ENCODE measurements at places on chromosomes 7 and 10.

- no peak for DNase-seq
Measured at GRCh38 chr10:69055241-69055640, 32.7 kb upstream of the SRGN start.

DNA sequence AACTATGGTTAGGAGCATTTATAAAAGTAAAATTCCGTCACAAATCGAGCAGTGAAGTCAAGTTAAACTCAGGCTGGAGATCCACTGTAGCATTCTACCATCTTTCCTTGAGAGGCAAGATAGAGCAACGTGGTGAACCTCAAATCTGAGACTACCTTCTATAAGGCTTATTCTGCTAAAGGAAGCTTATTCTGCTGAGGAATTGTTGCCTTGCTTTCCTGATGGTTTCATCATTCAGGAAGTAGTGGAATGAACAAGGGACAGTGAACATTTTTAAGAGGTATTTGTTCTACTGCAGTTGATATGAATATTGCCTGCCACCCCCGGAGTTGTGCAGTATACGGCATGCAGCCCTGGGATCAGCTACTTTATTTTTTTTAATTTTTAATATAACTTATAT, 170.8 kb downstream of the VPS50 start:
- DNase-seq, result no peak

GRCh38 chr10:87608756-87609155, 50.9 kb upstream of the PAPSS2 start:
- no peak for DNase-seq

- no peak for DNase-seq
Measured at GRCh38 chr7:117322741-117323304, at the start of gene WNT2. WNT2 (minus strand) TSS chr7:117323058; CDS start chr7:117322989, 69 bp downstream.

GRCh38 chr7:115637128-115637527, 393.4 kb downstream of the TFEC start:
- DNase-seq, result no peak

DNA sequence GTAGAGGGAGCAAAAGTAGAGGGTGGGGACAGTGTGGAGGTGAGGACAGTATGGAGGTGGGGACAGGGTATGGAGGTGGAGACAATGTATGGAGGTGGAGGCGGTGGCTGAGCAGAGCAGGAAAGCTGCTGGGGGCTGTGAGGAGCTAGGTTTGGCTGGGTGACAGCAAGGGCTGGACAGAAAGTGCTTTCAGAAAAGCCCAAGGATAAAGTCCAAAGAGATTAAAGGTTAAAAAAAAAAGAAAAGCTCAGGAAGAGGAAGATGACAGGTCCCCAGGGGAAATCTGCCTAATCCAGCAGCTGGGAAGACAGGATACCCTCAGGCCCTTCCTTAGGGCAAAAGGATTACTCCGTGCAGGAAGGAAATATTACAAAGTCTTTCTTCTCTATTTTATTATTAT, 32.1 kb upstream of the PFKFB3 start:
- no peak for DNase-seq

GRCh38 chr10:60282771-60283353, 106.8 kb downstream of the ANK3 start:
- DNase-seq, result peak; percentile 45

- peak; percentile 40 for DNase-seq
Measured at GRCh38 chr10:98340261-98340939, 72.4 kb upstream of the LOXL4 start.

- no peak for DNase-seq
Measured at GRCh38 chr7:151934584-151934983, 21.7 kb upstream of the GALNTL5 start.

DNA sequence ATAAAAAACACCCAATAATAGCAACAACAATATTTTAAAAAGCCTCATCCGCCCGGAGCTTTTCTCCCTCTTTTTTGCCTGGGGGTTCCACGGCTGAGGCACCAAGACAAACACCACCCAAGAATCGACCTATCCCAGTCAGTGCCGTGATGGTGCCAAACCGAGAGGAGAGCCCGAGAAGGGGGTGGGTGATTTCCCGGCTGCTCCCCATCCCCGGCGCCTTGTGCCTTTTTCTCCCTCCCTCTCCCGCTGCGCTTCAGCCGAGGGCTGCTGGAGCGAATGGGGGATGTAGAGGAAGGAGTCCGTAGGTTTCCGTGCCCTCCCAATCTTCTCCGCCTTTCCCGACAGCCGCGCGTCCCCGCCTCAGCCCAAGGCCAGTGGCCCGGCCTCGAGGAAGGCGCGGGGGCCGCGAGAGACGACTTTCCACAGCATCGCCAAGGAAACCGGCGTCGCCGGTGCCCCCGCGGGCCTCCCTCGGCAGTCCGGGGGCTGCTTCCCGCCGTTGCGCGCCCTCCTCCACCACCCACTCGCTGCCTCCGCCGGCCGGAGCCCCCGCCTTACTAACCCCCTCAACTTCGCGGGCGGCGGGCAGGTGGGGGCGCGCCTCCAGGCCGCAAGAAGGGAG, 1.3 kb downstream of the EGR2 start:
- DNase-seq, result peak; percentile 23

GRCh38 chr10:115214829-115215228, 121.7 kb downstream of the ATRNL1 start:
- DNase-seq, result no peak

GRCh38 chr10:101052285-101052684, 9.5 kb upstream of the KAZALD1 start:
- DNase-seq, result peak; percentile 65

DNA sequence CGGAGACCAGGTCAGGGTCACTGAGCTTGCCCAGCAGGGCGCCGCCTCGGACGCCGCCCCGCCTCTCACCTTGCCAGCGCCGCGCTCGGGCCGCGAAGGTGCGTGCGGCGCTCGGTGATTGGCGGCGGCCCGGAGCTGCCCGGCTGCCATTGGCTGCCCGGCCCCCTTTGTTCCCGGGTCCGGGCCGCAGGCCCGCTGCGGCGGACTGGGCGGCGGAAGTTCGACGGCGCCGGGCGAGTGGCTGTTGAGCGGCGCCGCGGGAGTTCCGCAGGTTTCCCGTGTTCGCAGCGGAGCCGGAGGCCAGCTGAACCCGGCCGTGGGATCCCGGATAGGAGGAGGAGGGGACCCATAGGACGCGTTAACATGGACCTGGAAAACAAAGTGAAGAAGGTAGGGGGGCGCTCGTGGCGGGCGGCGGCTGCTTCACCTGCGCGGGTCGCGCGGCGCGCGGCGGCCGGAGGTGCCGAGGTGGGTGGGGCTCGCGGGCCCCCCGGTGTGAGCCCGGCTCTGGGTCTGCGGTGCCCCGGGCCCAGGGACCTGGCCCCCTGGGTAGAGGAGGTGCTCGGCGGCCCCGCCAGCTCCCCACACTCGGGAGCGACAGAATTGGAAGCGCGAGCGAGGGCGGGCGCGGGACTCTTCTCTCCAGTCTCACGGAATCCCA, at the start of gene TES:
TES (plus strand) TSS at position 195 of the 661 bp plus-strand sequence; CDS start at position 364, 169 bp downstream.
- DNase-seq, result peak; percentile 83

DNA sequence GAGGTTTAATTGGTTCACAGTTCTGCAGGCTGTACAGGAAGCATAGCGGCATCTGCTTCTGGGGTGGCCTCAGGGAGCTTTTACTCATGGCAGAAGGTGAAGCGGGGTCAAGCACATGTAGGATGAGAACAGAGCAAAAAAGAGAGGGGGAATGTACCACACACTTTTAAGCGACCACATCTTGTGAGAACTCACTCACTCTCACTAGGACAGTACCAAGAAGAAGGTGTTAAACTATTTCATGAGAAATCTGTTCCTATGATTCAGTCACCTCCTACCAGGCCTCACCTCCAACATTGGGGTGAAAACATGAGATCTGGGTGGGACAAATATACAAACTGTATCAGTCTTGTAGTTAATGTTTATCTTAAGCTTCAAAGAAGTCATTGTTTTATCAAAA, 174.7 kb downstream of the GNAI1 start:
- no peak for DNase-seq

GRCh38 chr7:29914180-29914579, 75.4 kb downstream of the SCRN1 start:
- no peak for DNase-seq

GRCh38 chr10:122085423-122085911, 96.5 kb downstream of the TACC2 start:
- DNase-seq, result no peak

GRCh38 chr7:31850601-31851000, 163.6 kb downstream of the PPP1R17 start:
- no peak for DNase-seq

GRCh38 chr10:62127975-62128374, 140.7 kb downstream of the RTKN2 start:
- DNase-seq, result no peak

DNA sequence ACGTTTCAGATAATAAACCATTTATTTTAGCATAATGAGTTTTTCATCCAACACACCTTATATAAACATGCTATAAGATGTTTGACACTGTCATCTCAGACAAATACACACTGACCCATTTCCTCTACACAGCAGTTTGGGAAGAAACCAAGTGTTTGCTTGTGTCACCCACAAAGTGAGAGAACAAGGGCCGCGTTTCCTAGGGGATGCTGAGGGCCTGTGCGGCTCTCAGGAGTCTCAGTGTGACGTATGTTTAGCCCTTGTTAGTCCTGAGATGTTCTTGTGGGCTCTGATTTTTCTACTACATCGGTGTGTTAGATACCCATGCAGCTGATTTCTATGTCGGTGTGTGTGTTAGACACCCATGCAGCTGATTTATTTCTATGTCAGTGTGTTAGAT, 266.3 kb downstream of the DIP2C start:
- no peak for DNase-seq

- no peak for DNase-seq
Measured at GRCh38 chr7:130273081-130273932, 6.6 kb downstream of the CPA2 start.

DNA sequence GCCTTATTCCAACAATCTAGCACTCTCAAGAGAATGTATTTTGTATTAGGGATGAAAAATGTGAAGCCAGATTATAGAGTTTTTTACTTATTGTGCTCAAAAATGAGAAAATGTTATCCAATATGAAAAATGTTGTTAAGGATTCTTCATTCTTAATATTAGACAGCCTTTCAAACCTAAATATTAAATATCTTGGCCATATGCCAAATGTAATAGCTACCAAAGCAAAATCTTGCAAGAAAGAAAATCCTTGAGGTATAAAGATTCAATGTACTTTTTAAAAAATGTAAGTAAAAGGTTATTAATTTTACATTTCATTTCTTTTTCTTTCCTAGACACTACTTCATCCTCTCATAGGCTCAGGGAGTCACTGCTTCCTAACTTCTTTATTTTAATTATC, 33.4 kb downstream of the MET start:
- DNase-seq, result no peak

- no peak for DNase-seq
Measured at GRCh38 chr10:3769556-3769955, 15.5 kb downstream of the KLF6 start.

- no peak for DNase-seq
Measured at GRCh38 chr10:79136236-79137005, 67.7 kb downstream of the ZMIZ1 start.

DNA sequence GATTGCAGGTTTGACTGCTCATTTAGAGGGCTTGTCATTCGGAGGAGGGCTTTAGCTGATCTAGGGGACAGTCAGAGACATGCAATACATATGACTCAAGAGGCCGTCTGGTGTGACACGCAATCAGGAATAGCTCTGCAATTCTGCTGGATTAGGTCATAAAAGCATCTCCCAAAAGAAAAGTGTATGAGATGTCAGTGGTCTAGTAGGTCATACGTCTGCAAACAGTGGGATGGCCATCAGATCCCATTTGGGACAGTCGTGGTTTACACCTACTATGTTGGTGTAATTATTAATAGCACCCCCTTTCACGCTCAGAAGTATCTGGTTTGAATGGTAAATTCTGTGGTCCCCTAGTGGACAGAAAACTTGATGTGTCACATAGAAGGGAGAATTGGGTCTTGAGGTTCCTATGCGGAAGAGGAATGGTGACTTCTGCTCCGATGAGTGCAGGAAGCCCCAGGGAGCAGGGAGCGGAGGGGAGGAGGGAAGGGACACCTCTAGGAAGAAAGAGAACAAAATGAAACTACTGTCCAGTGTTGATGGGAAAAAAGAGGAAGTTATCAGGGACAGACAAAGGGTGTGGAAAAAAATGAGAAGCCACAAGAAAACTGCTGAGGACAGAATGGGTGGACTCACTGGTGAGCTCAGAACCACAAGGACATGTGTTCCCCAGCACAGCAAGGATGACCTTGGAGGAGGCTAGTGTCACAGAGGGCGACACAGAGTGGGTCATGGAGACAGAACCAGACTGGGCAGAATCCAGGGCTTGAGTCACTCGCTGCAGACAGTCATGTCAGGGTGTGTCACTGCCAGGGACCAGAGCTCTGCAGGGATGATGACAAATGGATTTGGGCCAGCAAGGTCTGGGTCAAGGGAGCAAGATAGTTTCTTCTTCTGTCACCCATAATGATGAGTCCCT, 59.9 kb downstream of the MAP3K8 start:
- peak; percentile 75 for DNase-seq

- DNase-seq, result no peak
Measured at GRCh38 chr10:131451407-131452015, 140.0 kb upstream of the TCERG1L start.

GRCh38 chr7:129091484-129092002, 36.6 kb upstream of the TNPO3 start:
- DNase-seq, result peak; percentile 88

DNA sequence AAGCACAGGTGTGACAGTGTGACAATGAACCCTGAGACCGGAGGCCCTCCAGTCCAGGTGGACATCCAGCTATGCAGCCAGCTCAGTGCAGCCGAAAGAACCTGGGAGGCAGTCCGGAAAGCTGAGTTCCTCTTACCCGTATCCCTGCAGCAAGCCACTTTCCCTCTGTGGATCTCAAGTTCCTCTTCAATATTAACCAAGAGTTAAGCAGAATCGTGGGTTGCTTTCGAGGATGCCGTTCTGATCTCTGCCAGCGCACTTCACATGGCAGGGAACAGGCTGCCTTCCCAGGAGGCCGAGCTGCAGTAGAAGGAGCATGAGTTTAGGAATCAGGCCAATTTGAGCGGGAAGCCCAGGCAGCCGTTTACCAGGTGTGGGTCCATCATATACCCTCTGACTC, 591.6 kb downstream of the SDK1 start:
- no peak for DNase-seq

GRCh38 chr10:117370205-117370604, 5.0 kb downstream of the PDZD8 start:
- DNase-seq, result peak; percentile 42

DNA sequence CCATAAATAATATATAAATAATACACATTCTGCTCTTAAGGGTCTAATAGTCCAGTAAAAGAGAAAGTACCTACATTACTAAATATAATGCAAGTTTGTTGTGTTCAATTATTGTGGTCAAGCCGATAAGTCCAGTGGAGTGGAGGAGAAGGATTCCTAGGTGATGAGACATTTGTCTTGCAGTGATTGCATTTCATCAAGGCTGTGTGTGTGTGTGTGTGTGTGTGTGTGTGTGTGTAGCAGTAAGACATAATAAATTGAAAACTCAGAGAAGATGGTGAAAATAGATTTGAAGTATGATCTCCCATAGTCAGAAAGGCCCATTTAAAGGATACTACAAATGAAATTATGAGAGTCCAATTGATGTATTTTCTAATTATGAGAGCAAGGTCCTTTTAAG, 192.5 kb upstream of the SEMA3C start:
- DNase-seq, result peak; percentile 70

GRCh38 chr10:62843600-62843999, 27.4 kb upstream of the EGR2 start:
- DNase-seq, result no peak

GRCh38 chr7:149014309-149014708, 14.0 kb downstream of the PDIA4 start:
- DNase-seq, result no peak
